Karpas-422 (cell line): ENCODE measurements at places on chromosomes 12 and 14. TPM values are rescaled to one million over a fixed set of nuclear protein-coding genes. Genes with fewer than 3 reads are reported as not detected.

- H3K27ac ChIP-seq = no peak overlapping the region
- no peaks in the 10 kb centered on the region for H3K36me3 ChIP-seq
- no peak overlapping the region for H3K4me3 ChIP-seq
- H3K4me1 ChIP-seq = peaks cover 3% of the 10 kb centered on the region; the same call in 1 of the 2 replicates
Observed at GRCh38 chr14:91261115-91261514, 16.6 kb upstream of the GPR68 start.

- no peaks in the 10 kb centered on the region for H3K36me3 ChIP-seq
- peak; percentile 67 for DNase-seq
- H3K27me3 ChIP-seq = no peaks in the 10 kb centered on the region
- H3K4me3 ChIP-seq = no peak overlapping the region
Observed at GRCh38 chr14:92973261-92973797, 50.4 kb downstream of the CHGA start.

DNA sequence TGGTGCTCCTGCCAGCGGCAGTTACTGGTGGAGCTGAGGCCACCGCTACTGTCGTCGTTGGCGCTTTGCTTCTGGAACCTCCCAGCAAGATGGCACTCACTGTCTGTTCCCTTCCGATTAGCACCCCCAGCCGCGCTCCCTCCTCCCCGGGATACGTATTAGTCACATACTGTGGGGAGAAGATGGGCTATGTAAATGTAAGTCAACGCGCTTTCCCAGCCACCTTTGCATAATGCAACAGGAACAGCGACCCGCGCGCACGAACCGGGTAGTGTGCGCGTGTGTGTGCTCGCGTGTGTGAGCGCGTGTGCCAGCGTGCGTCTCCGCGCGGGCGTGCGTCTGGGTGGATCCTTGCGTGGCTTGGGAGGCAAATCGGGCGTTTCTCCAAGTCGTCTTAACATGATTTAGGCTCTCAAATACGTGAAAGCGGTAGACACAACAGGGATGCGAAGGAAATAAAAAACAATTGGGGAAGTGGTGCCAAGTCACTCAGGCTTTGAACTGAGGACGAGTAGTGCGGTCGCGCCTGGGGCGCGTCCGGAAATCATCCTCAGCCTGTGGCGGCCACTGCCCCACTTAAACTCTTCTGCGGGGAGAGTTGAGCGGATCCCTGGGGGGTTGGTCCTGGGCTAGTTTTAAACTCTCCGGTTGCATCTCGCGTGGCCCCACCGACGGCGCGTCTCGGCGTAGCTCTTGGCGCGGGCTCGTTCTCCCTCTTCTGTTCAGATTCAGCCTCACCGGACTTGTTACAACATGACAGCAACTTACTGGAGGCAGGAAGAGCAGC, 1.8 kb downstream of the FLRT2 start:
- no peak for DNase-seq
- no peaks in the 10 kb centered on the region for H3K4me1 ChIP-seq
- no peak overlapping the region for H3K4me3 ChIP-seq
- H3K27me3 ChIP-seq = no peaks in the 10 kb centered on the region

- no peaks in the 10 kb centered on the region for H3K36me3 ChIP-seq
- no peaks in the 10 kb centered on the region for H3K4me1 ChIP-seq
- no peaks in the 10 kb centered on the region for H3K27me3 ChIP-seq
- no peak overlapping the region for H3K27ac ChIP-seq
Observed at GRCh38 chr12:122949405-122949804, 16.9 kb downstream of the ABCB9 start.

GRCh38 chr12:70883855-70884254, 36.7 kb downstream of the PTPRR start:
- H3K36me3 ChIP-seq = no peaks in the 10 kb centered on the region
- DNase-seq = no peak
- no peak overlapping the region for H3K4me3 ChIP-seq
- H3K27ac ChIP-seq = no peak overlapping the region

GRCh38 chr14:76591266-76591665, 170.0 kb upstream of the VASH1 start:
- H3K36me3 ChIP-seq = no peaks in the 10 kb centered on the region
- no peak overlapping the region for H3K4me3 ChIP-seq
- no peaks in the 10 kb centered on the region for H3K4me1 ChIP-seq

GRCh38 chr12:107007411-107007810, 20.5 kb upstream of the MTERF2 start:
- no peaks in the 10 kb centered on the region for H3K27me3 ChIP-seq
- H3K27ac ChIP-seq = no peak overlapping the region
- DNase-seq = no peak
- H3K4me3 ChIP-seq = no peak overlapping the region
- no peaks in the 10 kb centered on the region for H3K36me3 ChIP-seq

DNA sequence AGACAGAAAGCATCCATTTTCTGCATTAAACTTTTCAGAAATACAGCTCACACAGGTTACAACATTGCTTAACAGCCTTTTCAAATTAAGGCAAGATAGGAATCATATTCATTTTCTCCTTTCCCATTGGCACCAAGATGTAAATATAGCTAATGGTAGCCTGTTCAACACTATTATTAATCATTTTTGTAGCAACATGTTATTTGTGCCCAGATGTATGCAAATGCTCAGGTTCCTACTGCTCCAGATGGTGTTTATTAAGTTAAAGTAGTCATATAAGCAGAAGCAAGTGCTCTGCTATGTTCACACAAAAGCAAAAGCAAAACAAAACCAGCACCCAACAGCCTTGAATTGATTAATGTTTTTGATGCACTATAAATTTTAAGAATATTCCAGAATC, 1110.6 kb downstream of the SLC6A15 start:
- H3K27me3 ChIP-seq = no peaks in the 10 kb centered on the region
- H3K4me1 ChIP-seq = no peaks in the 10 kb centered on the region
- H3K36me3 ChIP-seq = no peaks in the 10 kb centered on the region
- H3K4me3 ChIP-seq = no peak overlapping the region
- no peak for DNase-seq
- no peak overlapping the region for H3K27ac ChIP-seq

DNA sequence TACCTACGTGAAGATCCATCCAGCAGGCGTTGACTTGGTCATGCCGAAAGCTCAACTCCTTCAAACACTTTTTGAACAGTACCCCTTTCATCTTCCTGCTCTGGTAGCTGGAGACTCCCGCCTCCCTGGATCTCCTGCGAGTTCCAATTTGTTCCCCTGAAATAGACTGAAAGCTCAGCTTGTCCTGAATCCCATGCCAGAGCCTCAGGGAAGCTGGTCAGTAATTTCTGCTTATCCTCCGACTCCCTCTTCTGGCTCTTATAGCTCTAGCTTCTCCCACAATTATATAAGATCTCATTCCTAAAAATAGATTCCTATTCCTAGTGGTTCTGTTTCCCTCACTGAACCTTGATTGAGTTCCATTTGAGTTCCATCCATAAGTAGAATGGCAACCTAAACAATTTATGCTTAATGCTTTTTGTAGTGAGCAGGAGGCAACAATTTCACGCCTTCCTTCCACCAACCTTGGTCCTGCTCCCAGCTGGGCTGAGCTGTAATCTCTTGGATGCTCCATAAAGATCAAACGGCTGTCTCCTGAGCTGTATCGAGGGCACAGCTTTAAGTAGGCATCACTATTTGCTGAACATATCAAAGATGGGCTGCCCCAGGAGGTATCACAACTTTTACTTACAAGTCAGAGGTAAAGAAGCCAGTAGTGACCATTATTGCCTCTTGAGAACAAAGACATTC, 8.0 kb upstream of the TMEM132C start:
- H3K27ac ChIP-seq = no peak overlapping the region
- DNase-seq = no peak
- H3K4me3 ChIP-seq = no peak overlapping the region
- no peaks in the 10 kb centered on the region for H3K36me3 ChIP-seq
- no peaks in the 10 kb centered on the region for H3K4me1 ChIP-seq
- H3K27me3 ChIP-seq = no peaks in the 10 kb centered on the region

DNA sequence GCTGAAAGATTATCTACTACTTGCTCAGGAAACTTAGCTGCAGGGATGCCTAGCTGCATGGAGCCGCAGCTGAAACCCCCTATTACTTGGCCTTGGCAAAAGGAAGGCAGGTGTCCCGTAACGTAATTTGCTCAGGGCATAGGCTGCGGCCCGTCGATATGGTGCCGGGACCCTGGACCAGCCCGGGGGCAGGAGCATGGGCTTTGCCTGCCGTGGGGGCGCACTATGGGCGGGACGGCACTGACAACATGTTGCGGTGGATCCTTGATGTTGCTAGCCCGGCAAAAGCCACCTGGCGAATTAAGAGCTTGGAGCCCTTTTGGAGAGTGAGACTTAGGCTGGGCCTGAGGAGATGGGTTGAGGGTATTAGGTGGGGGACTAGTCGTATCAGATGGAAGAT, 1551.2 kb downstream of the AACS start:
- no peaks in the 10 kb centered on the region for H3K36me3 ChIP-seq
- H3K4me1 ChIP-seq = no peaks in the 10 kb centered on the region
- no peak overlapping the region for H3K4me3 ChIP-seq
- H3K27ac ChIP-seq = no peak overlapping the region
- DNase-seq = no peak

DNA sequence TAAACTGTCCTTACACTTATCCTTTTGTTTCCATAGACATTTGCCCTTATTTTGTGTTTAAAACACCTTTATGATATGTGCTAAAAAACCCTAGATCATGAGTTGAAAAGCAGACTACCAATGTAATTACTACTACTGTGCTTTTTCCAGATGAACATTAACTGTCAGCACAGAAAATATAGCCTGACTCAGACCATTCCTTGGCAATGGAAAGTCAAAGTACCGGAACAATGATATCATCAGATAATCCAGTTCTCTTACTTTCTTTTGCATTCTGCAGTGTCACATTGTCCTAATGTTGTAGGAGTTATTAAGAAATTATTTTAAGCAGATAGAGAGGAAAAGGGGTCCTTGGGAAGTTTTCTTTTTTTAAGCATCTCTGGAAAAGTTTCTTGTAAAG, 1189.0 kb upstream of the FLRT2 start:
- H3K27ac ChIP-seq = no peak overlapping the region
- no peaks in the 10 kb centered on the region for H3K36me3 ChIP-seq
- DNase-seq = no peak
- H3K4me1 ChIP-seq = no peaks in the 10 kb centered on the region
- no peaks in the 10 kb centered on the region for H3K27me3 ChIP-seq

DNA sequence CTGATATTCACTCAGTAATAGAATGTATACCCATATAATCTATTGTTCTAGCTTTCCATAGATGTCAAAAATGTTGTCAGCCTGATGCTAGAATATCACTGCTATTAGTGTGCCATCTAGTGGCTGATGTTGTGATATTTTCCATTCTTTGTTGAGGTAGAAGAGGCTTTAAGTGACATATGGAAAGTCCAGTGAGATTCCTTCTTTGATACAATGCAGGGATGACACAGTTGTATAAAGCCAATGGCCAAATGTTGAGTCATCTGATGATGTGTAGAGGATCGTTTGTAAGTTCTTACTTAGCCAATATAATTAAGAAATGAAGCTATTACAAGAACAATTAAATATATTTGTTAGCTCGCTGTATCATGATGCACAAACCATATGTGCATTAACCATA, 58.1 kb upstream of the PCED1B start:
- no peaks in the 10 kb centered on the region for H3K27me3 ChIP-seq
- H3K4me3 ChIP-seq = no peak overlapping the region
- no peak overlapping the region for H3K27ac ChIP-seq
- H3K4me1 ChIP-seq = no peaks in the 10 kb centered on the region
- no peaks in the 10 kb centered on the region for H3K36me3 ChIP-seq
- DNase-seq = peak; percentile 82

- no peaks in the 10 kb centered on the region for H3K4me1 ChIP-seq
- H3K36me3 ChIP-seq = no peaks in the 10 kb centered on the region
- H3K27me3 ChIP-seq = no peaks in the 10 kb centered on the region
- no peak for DNase-seq
- H3K27ac ChIP-seq = no peak overlapping the region
- no peak overlapping the region for H3K4me3 ChIP-seq
Observed at GRCh38 chr14:45906257-45906656, 653.3 kb upstream of the MIS18BP1 start.

TMEM121 gene
- 0.18 TPM in 1 of 2 replicates, not detected in the other for total RNA-seq

GLI1 gene
- 1.9 and 9.3 TPM in 2 replicates for total RNA-seq

GPR132 gene
- not detected in 2 replicates for total RNA-seq

MYF5 gene
- total RNA-seq = not detected in 2 replicates

KRT74 gene
- total RNA-seq = not detected in 2 replicates

FOXN4 gene
- total RNA-seq = not detected in 2 replicates
